Right kidney (tissue), 9 donors: ENCODE measurements at places on chromosomes 2 and 18.

DNA sequence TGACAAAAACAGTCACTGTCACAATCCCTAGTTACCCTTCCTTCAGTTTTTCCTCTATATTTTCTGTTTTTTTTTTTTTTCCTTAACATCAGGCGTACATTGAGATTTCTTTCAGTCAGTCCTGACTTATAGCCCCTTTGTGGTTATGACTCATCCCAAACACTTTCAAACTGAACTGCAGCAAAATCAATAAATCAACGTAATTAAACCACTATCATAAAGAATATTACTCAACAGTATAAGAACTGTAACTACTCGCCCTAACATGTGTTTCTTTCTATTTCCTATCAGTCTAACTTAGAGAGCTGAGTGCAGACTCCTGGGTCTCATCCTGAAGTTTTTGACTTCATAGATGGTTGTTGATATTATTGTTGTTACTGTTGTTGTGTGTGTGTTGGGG, 523.5 kb downstream of the LRRTM4 start:
- no peak for DNase-seq

DNA sequence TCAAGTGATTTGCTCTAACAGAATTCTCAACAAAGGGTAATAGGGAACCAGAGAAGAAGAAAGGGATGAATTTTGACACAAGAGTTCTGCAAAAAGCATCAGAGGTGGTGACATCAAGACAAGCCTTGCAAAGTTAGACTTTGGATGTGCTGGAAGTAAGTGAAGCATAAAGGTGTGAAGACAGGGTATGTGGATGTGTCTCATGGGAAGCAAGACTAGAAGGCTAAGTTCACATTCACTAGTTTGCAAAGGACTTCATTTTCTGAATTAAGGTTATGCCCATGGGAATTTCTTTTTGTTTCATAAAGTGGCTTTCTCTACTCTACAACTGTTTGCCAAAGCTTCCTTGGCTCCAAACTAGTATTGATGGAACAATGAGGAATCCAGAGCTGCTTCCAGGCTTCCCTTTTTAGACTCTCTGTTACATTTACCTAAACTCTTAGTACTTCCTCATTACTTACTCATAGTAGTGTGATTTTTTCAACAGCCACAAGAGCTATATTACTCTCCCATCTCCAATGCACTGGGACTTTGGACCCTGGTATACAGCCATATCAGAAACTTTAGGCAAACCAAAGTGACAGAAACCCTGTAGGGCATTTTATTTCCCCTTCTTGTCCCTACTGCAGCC, 21.1 kb upstream of the IHH start:
- DNase-seq: no peak

GRCh38 chr2:67965246-67965645, 97.6 kb downstream of the C1D start:
- DNase-seq: no peak

- no peak for DNase-seq
These were observed 20.4 kb upstream of the KCNS3 start for GRCh38 chr2:17858064-17858463.

- DNase-seq: no peak
These were observed 35.7 kb downstream of the CELF4 start for GRCh38 chr18:37529863-37530262.

GRCh38 chr2:99571021-99571420, 81.2 kb upstream of the REV1 start:
- DNase-seq: no peak

DNA sequence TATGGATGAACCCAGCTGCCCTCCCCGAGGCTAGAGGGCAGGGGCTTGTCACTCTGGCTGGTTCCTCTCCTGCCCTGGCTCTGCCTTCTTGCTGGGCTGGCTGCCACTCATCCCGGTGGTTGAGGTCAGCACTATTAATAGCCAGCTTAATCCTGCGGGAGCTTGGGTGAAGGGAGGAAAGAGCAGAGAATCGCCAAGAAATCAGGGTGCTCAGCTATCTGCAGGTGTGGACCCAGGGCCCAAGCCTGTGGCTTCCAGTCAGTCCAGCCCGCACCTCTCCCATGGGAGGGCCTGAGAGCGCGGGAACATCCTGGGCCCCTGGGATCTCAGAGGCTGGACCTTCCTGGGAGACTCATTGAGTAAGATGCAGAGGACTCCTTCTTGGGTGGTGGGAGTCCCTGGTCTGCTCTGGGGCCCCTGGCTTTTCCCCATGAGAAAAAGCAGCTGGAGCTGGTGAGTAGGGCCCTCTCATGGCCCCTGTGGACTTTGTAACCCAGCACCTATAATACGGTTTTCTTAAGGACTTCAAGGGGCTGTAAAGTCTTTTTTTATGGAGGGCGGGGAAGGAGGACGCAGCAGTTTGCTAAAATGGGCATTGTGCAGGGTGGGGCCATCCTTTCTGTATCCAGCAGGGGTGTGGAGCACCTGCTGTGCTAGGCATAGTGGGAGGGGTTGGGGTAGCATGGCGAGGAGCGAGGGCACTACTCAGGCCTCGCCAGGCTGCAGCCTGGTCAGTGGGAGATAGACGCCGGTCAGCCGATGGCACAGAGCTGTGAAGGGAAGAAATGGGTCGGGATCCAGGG, 27.4 kb upstream of the CNNM3 start:
- no peak for DNase-seq

- no peak for DNase-seq
These were observed 303.2 kb upstream of the REV1 start for GRCh38 chr2:99793022-99793421.

GRCh38 chr2:234419726-234420125, 77.2 kb downstream of the ARL4C start:
- no peak for DNase-seq

- no peak for DNase-seq
These were observed 22.5 kb downstream of the ELMOD3 start for GRCh38 chr2:85377083-85377482.

DNA sequence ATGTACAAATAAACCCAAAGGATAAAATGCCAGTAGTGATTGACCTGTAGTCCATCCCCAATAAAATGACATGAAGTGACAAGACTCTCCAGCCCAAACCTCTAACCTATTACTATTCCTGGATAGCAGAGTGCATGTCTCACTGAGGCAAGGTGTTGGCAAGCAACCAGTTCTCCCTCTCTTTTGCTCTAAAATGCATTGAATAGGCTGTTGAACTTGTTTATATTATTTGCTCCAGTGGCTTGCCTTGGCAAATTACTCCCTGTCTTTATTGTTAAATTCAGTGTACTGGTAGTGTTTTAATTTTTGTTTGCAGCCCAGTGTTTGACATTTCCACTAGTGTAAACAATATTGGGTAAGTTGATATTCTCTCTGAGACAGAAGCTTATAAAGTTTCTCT, 70.5 kb downstream of the CSRNP3 start:
- no peak for DNase-seq

DNA sequence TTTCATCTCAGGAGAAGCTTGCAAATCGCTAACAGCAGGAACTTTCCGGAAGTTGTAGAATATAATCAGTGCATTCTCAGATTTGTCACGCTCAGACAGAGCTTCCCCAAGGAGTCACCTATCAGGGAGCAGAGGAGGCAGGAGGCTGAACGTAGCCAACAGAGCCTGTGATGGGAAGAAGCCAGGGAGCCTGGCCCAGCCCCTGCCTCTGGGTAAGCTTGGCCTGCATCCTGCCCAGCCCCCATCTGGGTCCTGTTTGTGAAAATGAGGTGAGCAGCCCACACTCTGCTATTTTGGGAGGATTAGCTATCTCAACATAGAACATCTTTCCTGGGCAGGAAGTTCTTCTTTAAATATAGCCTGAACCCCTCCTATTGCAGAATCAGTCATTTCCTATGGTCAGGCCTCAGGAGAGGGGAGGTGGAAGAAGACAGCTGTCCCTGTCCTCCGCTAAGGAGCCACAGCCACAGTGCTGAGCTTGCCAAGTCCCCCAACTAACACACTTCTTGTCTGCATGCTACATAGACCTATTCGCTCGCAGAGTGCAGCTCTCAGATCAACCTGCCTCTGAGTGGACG, 19.2 kb upstream of the PKDCC start:
- DNase-seq: peak; percentile 17

GRCh38 chr18:32243358-32243757, 53.5 kb downstream of the MEP1B start:
- DNase-seq: no peak
